ENCODE measurements at places on chromosomes 2 and 18. TPM values are rescaled to one million over a fixed set of nuclear protein-coding genes. Genes with fewer than 3 reads are reported as not detected.

TSPYL6 gene
- total RNA-seq: not detected

EGR4 gene
- total RNA-seq: 1.6 TPM

ORMDL1 gene
- total RNA-seq: 121 TPM

AGXT gene
- total RNA-seq: not detected

EFHD1 gene
- 1.0 TPM for total RNA-seq

SIX2 gene
- total RNA-seq: 0.12 TPM

GNAL gene
- total RNA-seq: 1.6 TPM

ATP6V1B1 gene
- not detected for total RNA-seq

RGPD4 gene
- total RNA-seq: not detected

IL37 gene
- total RNA-seq: not detected

DNAJB2 gene
- total RNA-seq: 88.1 TPM

LPIN2 gene
- total RNA-seq: 101 TPM

PROM2 gene
- total RNA-seq: 0.39 TPM

NEB gene
- 1.2 TPM for total RNA-seq

CNDP1 gene
- total RNA-seq: not detected

AFG3L2 gene
- total RNA-seq: 45.7 TPM

ANTXR1 gene
- not detected for total RNA-seq

TEX44 gene
- not detected for total RNA-seq

RSAD2 gene
- total RNA-seq: 17.8 TPM

ATG4B gene
- 97.9 TPM for total RNA-seq

C2orf81 gene
- 4.9 TPM for total RNA-seq

RNF152 gene
- total RNA-seq: 0.12 TPM

SPC25 gene
- 23.7 TPM for total RNA-seq

GRCh38 chr2:212913640-212914306 lies 237.6 kb downstream of the IKZF2 start:
- no peak for DNase-seq

- no peak for DNase-seq
Observed at GRCh38 chr2:148794558-148794957, 80.5 kb upstream of the KIF5C start.

- no peak for DNase-seq
Observed at GRCh38 chr2:193818801-193819499, 1624.2 kb upstream of the TMEFF2 start.

- no peak for DNase-seq
Observed at GRCh38 chr2:144935736-144936135, 415.8 kb upstream of the ZEB2 start.

DNA sequence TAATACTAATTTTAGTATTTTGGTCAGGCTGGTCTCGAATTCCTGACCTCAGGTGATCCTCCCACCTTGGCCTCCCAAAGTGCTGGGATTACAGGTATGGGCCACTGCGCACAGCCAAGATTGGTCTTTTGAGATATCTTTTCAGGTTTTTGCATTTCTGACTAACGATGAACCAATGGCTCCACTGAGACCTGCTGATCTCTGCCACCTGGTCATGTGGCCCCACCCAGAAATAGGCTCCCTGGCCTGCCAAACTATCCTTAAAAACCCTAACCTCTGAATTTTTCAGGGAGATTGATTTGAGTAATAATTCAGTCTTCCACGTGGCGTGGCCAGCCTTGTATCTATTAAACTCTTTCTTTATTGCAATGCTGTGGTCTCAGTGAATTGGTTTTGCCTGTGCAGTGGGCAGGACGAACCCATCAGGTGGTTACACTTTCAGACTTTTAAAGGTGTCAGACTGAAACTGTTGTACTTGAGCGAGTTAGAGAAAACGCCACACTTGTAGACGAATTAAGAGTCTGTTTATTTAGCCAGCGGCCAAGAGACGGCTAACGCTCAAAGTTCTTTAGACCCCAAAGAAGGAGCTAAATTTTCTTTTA lies 85.8 kb upstream of the MSH6 start:
- no peak for DNase-seq

- no peak for DNase-seq
Observed at GRCh38 chr18:68969027-68969426, 171.1 kb downstream of the CCDC102B start.

- no peak for DNase-seq
Observed at GRCh38 chr2:235917506-235917905, 250.7 kb downstream of the GBX2 start.

- no peak for DNase-seq
Observed at GRCh38 chr2:197932374-197932773, 128.0 kb downstream of the PLCL1 start.

DNA sequence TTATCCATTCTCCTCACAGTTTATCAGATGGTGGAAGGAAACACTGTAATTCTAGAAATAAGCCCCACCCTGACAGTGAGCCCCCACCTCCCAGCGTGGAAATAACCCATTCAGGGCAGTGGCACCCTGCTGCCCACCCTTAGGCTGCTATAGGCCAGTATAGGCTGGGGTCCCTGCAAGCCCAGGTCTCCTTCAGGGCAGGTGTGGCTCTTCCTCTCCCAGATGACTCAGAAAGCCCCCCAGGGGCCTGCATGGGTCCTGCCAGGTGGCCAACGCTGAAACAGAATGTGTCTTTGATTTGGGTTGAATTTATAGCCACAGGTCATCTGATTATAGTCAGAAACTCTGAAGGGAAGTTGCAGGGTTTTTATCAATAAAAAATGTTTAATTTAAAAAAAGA lies 136.4 kb downstream of the SH3RF3 start:
- no peak for DNase-seq

DNA sequence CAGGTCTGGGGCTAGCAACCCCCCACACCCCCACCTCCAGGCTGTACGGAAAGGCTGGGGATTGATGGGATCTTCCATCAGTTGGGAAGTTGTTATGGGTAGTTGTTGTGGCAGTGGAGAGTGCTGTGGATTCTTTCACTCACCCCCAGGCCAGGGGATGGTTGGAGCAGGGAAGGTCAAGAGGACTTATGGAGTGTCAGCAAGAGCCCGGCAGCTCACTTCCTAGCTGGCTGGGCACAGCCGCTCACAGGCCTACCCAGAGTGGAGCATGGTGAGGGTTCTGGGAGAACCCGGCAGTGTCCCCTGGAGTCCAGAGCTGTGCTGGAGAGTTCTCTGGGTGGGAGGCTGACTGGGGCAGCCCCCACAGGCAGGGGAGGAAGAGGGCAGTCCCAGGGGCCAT lies 122.2 kb downstream of the MSH2 start:
- DNase-seq: no peak

- DNase-seq: no peak
Observed at GRCh38 chr2:147500229-147500628, 344.6 kb upstream of the ACVR2A start.

- no peak for DNase-seq
Observed at GRCh38 chr2:68698567-68699377, 35.8 kb upstream of the ARHGAP25 start.

DNA sequence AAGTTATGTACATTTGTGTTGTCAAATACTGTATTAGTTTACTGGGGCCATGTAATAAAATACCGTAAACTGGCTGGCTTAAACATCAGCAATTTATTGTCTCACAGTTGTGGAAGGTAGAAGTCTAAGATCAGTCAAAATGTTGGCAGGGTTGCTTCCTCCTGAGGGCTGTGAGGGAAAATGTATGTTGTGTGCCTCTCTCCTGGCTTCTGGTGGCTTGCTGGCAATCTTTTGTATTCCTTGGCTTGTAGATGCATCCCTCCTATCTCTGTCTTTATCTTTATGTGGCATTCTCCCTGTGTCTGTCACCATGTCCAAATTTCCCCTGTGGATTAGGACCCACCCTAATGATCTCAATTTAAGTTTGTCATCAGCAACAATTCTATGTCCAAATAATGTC lies 37.0 kb upstream of the SLC30A6 start:
- no peak for DNase-seq

DNA sequence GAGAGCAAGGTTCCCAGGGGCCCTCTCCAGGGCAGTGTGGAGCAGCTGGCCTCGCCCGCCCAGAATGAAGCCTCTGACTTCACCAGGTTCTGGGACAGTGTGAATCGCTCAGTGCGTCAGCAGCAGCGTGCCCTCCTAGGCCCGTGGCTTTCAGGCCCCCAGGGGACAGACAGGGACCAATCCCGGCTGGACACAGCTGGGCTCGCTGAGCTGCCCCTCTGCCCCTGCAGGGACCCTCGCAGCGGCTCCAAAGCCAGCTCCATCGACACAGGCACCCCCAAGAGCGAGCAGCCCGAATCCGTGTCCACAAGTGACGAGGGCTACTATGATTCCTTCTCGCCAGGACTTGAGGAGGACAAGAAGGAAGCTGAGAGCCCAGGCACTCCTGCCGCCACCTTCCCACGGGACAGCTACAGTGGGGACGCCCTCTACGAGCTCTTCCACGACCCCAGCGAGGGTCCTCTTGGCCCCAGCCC lies 7.6 kb downstream of the AMER3 start:
- DNase-seq: no peak

DNA sequence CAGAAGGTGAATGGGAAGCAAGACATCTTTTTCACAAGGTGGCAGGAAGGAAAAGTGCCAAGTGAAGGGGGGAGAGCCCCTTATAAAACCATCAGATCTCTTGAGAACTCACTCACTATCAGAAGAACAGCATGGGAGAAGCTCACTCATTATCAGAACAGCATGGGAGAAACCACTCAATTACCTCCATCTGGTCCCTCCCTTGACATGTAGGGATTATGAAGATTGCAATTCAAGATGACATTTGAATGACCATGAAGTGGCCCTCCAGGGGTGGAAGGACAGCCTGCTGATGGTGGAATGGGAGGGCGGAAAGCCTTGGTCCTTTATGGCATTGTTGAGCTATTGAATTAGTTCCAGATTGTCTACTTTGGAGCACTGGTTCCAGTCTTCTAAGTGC lies 413.0 kb upstream of the MEX3C start:
- DNase-seq: no peak

DNA sequence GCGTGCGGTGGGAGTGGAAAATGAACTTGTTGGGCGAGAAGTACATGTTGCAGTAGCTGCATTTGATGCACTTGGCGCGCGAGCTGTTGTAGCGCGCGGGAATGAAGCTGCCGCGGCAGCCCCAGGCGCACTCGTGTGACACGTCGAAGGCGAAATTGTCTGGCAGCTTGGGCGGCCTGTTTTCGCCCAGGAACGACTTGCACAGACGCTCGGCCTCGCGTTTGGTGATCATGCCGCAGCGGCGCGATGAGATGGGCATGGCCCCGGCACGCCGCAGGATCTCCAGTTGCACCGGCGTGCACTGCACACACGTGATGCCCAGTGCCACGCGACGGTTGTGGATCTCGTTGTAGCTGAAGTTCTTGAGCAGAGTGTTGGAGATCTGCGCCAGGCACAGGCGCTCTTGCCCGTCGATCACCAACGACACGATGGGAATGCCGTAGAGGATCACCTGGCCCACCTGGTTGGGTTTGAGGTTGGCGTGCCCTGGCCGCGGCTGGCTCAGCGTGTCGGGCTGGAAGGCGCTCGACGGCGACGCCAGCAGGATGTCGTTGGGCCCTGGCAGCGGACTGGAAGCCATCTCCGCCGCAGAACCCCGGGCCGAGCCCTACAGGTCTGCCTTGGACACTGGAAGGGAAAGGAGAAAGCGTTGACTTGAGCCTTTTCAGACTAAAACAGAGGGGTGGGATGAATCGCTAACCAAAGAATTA lies 2.7 kb downstream of the SKOR2 start:
- DNase-seq: no peak

- peak; percentile 52 for DNase-seq
Observed at GRCh38 chr2:171432969-171433762, 624 bp downstream of the METTL8 start.

GRCh38 chr2:223075301-223076270 lies 23.6 kb downstream of the KCNE4 start:
- DNase-seq: no peak

DNA sequence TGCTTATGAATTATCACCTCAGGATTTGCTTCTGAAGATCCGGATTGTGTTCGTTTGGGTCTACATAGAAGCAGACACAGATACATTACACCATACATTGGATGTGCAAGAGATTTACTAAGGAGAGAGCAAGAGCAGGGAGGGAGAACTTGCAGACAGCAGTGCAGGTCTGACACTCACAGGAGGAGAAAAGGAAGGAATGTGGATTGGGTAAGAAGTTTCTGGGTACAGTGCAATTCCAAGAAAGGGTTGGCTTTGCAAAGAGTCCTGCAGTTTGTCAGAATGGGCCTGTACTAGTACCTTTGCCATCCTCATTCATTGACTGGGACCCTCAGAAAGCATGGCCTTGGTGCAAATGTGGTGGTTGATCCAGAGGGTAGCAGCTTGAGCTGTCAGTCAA lies 4.8 kb upstream of the THOC1 start:
- no peak for DNase-seq

- DNase-seq: no peak
Observed at GRCh38 chr2:37026050-37026449, 58.1 kb downstream of the HEATR5B start.

- no peak for DNase-seq
Observed at GRCh38 chr2:235131334-235132305, 179.8 kb downstream of the SH3BP4 start.

DNA sequence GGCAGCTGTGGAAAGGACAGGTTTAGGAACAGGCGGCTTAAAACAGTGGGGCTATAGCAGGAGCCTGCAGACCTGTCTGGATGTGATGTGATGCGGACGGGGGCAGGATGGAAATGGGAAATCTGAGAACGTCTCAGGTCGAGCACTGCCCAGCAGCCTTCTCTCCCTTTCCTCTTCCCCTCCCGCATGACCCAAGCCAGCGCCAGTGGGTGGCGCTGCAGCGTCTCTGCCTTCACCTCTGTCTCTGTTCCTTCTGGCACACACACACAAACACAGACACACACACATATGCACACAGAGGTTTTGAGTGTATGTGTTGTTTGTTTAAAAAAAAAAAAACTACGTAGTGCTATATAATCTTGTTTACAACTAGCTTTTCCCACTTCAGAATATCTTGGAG lies 82.0 kb upstream of the SLC66A3 start:
- DNase-seq: peak; percentile 49

DNA sequence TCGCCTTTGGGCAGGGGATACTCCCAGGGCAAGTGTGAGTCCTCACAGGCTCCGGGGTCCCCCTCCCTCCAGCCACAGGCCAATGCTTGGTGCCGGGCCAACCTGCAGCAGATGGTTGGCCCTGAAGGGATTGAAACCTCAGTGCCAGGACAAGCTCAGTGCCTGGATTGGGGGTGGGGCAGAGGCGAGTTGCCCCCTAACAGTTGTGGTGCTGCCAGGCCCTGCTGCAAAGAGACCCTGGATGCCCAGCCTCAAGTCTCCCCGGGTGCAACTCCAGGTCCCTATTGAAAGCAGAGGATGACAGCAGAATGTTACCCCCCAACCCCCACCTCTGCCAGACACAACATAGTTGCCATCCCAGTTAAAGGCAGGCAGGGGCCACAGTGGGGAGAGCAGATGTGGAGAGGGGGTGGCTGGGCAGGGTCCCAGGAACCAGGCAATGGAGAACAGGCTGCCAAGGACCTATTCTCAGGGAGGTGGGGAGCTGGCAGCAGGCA lies 9.5 kb upstream of the RNF103 start:
- DNase-seq: no peak

DNA sequence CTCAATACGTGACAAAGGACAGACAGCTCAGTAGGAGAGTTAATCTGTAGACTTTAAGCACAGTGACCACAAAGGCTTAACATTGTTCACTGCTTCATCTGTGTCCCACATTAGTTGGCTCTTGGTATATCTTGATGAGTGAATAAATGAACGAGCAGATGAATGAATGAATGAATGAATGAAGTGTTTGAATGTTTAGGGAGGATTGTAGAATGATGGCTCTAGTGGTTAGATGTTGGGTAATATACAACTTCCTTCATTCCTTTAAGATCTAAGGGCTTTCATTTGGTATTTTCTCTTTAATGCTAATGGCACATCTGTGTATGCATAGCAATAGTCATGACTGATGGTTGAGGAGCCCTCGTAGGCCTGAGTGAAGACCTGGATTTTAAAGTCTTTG lies 40.5 kb downstream of the ZNF407 start:
- DNase-seq: no peak

Data from activated T-cell treated with anti-CD3 and anti-CD28 coated beads, Interleukin-2, amount 50 U/mL, for 72 hours (primary cell).